Iris pigment epithelial cell (primary cell): ENCODE measurements at places on chromosomes 6 and 20.

DNA sequence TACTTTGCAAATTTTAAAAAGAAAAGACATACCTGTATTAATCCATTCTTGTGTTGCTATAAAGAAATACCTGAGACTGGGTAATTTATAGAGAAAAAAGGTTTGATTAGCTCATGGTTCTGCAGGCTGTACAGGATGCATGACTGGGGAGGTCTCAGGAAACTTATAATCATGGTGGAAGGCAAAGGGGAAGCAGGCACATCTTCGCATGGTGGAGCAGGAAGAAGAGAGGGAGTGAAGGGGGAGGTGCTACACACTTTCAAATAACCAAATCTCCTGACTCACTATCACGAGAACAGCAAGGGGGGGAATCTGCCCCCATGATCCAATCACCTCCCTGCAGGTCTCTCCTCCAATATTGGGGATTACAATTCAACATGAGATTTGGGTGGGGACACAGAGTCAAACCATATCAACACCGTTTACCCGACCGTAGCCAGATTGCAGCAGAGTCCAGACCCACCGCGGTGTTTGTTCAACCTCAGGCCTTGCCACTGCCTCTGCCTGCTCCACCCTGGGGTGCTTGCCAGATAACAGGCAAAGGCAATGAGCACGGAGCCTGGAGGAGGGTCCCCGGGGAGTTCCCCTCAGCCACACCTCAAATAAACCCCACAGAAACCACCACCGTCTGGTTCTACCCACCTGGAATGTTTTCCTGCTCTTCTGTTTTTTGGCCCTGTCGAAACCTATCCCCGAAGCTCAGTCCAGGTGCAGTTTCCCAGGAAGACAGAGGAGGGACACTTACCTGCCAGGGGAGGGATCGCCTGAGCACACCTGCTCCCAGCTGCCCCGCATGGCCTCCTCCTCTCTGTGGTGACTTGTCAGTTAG lies 142.2 kb upstream of the AFDN start:
- no peak for DNase-seq

DNA sequence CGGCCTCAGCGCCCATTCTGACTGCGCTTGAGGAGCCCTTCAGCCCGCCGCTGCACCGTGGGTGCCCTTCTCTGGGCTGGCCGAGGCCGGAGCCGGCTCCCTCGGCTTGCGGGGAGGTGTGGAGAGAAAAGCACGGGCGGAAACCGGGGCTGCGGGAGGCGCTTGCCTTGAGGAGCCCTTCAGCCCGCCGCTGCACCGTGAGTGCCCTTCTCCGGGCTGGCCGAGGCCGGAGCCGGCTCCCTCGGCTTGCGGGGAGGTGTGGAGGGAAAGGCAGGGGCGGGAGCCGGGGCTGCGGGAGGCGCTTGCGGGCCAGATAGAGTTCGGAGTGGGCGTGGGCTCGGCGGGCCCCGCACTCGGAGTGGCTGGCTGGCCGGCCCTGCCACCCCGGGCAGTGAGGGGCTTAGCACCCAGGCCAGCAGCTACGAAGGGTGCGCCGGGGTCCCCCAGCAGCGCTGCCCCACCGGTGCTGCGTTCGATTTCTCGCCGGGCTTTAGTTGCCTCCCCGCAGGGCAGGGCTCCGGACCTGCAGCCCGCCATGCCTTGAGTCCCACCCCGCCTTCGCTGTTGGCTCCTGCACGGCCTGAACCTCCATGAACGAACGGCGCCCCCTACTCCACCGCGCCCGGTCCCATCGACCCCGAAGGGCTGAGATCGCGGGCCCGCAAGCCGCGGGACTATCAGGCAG lies 45.7 kb upstream of the MCUR1 start:
- no peak for DNase-seq

DNA sequence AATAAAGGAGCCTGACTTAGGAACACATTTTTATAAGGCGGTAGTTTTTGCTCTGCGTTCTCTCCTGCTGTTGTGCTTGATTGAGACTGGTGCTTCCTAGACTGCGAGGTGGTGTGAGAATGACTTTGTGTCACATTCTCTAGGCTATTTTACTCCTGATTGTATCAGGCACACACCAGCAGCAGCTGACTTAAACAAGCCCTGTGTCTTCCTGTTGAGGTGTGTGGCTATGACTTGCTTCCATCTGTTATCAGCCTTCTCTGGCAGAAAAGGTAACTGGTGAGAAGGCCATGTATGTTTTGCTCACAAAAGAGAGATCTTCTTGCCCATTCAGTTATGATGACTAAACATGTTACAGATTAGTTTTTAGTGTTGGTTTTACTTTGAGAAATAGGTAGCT lies 43.4 kb downstream of the CLVS2 start:
- DNase-seq, result no peak

DNA sequence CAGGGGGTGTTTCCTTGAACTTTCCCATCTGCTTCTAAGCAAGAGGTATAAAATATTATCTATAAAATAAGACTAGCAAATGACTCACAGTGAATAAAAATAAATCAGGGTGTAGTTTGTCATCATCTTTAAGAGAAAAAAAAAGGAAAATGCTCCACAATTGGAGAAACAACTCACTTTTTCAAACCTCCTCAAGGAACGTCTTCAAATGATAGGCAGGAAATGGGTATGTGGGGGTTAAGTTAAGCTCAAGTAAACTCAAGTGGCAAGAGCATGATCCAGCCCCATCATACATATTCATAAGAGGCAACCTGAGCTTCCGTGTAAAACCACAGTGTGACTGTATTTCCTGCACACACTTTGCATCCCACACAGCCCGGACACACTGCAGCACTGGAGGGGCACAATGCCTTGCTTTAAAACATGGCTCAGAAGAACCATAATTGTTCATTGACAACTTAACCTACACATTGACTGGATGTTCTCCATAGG lies 58.5 kb upstream of the CEP85L start:
- DNase-seq, result peak; percentile 89

- DNase-seq, result no peak
Measured at GRCh38 chr6:1409774-1410465, 20.5 kb downstream of the FOXF2 start.

DNA sequence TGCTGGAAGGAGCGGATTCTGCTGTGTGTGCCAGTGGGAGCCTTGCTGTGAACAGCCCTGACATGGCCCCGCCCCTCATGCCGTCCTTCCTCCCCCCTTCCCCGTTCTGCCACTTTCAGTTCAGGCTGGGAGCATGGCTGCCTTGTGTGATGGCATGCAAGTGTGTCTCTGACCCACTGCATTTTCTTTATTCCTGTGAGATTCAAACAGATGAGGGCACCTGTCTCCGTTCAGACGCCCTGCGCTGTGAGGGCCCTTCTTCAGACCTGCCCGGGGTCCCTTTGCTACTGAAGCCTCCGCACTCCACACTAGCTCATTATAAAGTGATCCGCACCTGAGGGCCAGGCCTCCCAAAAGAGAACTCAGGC lies 88.3 kb downstream of the TAF4 start:
- no peak for DNase-seq

- DNase-seq, result peak; percentile 78
Measured at GRCh38 chr20:4726710-4727397, 5.1 kb downstream of the PRND start.

- DNase-seq, result no peak
Measured at GRCh38 chr6:114452785-114453401, 110.1 kb upstream of the HS3ST5 start.

DNA sequence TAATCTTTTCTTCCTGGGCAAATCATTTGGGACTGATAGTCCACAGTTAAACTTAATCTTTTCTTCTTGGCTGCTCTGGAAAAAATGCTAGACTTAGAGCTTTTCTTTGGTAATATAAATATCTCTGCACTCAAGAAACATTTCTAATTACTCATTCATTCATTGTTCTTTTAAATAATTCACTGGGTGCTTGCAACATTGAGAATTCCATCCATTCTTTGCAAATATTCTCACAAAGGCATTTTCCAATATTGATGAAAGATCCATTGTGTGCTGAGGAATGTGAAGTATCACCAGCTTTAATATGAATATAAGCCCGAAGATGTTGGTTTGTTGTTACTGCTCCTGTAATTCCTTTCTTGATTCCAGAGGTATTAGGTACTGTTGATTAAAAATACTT lies 38.4 kb downstream of the AKAP7 start:
- peak; percentile 44 for DNase-seq

DNA sequence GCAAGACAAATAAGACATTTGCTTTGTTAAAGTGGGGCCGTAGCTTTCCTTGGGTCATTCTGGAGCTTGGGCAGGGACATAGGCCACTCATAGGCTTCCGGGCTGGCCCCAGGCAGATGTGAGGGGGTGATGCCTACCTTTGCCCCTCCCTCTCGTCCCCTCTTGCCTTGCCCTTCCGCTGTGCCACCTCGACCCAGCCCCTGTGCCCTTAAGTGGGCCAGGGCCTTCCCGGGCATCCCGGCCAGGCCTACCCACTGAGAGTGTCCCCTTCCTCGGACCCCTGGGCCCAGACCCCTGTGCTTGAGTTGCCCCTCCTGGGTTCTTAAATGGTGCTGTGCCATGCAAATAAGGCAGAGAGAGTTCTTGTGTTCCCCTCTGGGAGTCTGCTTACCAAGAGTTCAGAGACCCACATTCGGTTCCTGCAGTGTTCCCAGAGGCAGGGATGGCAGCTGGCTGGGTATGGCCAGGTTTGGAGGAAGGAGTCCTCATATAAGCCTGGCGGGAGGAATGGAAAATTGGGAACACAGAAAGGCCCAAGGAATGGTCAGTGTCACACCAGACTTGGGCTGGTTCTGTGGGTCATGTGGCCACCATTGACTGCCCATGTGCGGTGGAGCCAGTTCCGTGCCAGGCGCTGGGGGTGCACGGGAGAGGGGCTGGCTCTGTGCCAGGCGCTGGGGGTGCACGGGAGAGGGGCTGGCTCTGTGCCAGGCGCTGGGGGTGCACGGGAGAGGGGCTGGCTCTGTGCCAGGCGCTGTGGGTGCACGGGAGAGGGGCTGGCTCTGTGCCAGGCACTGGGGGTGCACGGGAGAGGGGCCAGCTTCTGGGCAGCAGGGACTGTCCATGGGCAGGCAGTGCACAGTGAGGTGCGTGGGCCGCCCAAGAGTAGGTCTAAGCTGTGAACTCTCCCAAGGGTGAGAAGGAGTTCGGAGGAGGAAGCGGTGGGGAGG lies 173.5 kb upstream of the SNX9 start:
- DNase-seq, result no peak

DNA sequence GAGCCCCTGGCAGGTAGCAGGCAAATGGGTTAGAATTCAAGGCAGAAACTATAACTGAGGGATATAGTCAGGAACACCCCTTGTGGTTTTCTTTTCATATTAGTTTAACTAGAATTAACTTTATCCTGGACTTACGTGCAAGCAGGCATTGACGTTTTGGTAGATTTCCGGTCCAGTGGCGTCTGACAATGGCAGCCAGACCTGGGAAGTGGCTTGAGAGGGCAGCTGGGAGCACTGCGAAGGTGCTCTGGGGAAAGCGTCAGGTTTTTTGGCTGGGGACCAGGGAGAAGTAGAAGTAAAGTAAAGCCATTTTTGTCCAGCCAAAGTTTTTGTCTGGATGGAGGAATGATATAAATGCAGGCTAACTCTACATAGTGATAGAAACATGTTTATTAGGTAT lies 8.4 kb upstream of the ACSS1 start:
- no peak for DNase-seq

DNA sequence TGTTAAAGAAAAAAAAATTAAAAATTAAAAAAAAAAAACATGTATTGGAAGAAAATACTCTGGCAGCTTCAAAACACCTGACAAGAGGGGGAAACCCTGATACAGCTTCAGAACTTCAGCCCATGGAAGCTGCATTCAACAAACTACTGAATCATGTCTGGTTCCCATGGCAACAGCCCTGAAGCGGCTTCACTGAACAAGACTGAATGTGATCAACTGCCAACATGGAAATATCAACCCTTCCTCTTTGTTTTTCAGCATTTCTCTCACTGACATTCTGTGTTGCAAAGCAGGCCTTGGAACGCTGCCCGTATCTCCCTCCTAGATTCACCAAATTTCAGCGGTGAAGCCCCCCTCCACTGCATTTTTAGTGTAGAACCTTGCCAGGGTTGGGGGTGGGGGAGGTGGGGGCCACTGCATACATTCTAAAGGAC lies 91.3 kb upstream of the SHLD1 start:
- peak; percentile 97 for DNase-seq

DNA sequence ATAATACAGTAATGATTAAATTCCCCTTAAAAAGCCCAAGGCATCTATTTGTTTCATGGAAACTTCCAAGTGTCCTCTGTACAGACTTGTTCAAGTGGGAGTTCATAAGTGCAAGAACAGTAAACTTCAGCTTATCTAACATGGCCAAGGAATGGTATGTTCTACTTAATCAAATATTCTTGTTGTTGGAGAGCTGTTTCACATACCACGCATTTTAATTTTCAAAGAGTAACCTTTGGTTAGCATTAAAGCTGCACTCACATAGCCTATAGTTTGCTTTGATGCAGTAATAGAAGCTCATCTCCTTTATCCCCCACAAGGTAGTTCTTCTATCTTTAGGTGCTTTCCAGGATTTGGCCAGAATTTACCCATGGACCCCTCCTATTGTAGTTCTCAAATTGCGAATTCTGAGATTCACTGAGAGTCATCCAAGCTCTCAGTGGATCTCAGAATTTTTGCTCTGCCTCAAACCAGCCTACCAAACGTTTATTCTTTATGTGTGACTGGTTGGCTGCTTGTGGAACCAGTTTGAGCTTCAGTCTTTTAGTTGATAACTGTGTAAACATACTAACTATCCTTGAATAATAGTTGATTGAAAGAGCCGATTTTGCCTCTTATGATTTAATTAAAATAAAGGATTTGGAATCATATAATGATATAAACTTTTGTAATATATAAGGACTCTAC lies 668.0 kb upstream of the FLRT3 start:
- DNase-seq, result peak; percentile 60

DNA sequence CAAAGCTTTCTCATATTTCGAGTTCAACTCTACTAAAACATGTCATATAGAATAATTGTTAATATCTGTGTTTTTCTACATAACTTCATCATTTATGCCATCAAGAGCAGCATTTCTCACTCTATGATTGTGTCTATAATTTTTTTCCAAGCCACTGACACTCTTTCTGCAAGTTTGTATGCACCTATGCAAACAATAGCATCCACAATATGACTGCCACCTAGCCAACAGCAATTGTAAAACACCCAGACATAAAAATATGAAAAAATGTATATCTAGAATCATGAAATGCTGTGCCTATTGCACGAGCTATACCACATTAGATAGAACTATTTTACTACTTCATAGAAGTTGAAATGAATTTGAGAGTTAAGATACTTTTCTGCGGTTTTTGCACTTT lies 286.5 kb upstream of the MARCKS start:
- no peak for DNase-seq

- no peak for DNase-seq
Measured at GRCh38 chr6:21864206-21864605, 270.7 kb downstream of the SOX4 start.

- peak; percentile 89 for DNase-seq
Measured at GRCh38 chr6:31246051-31246521, 25.8 kb downstream of the HLA-C start.
